ENCODE measurements at places on chromosomes 2 and 18.
A peak's percentile ranks its signal among the peaks of the same experiment; 100 is the strongest.

GRCh38 chr2:10163498-10164486 lies 41.3 kb downstream of the RRM2 start:
- no peak for DNase-seq

GRCh38 chr2:81093031-81093430 lies 788.5 kb upstream of the LRRTM1 start:
- DNase-seq, result no peak

DNA sequence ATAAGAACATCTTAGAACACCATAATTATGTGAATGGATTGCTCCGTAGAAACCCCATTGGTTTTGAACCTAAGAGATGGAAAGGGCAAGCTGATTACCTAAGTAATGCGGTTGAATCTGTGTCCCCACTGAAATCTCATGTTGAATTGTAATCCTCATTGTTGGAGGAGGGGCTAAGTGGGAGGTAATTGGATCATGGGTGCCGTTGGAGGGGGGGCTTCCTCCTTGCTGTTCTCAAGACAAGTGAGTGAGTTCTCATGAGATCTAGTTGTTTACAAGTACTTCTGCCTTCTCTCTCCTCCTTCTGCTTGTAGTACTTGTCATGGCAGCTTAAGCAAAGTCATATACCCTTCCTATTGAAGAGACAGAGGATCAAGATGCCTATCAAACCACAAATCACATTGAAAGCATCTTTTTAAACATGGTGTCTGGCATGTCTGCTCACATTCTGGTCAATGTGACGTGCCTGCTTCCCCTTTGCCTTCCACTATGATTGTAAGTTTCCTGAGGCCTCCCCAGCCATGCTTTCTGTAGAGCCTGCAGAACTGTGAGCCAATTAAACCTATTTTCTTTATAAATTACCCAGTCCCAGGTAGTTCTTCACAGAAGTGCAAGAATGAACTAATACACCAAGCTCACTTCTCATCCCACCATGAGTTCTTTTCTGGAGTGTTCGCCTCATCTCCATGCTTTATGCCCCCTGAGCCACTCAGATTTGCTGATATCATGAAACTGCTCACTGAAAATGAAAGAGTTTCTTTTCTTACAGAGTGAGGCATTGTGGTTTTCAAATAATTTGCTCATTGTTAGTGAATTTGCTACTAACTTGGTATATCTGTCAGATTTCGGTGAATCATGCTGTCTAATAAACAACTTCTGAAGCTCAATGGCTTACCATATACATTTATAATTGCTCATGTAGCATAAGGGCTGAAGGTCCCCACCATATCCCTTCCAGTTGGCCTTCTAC lies 23.6 kb downstream of the KCNE4 start:
- no peak for DNase-seq

DNA sequence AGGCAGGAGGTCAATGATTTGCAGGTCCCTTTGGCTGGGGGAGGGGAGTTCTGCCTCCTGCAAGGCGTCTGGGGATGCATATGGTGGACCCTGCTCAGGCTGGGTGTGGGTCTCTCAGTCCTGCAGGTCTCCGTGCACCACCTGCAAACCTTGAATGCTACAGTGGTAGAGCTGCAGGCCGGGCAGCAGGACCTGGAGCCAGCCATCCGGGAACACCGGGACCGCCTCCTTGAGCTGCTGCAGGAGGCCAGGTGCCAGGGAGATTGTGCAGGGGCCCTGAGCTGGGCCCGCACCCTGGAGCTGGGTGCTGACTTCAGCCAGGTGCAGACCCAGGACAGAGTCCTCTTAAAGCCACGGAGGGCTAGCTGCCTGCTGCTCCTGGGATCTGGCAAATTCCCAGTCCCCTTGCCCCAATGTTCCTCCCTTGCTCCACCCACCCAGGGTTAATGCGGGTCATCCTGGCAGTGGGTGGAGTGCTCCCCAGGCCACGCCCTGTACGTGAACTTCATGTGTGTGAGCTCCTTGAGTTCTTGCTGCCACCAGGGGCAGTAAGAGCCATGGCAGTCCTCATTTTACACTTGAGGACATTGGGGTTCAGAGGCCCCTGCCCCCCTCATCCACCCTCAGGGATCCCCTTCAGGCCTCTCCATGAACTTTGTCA lies 3.1 kb downstream of the PROM2 start:
- no peak for DNase-seq

GRCh38 chr2:19772981-19773380 lies 128.8 kb downstream of the TTC32 start:
- no peak for DNase-seq

GRCh38 chr2:139454251-139454650 lies 674.1 kb upstream of the NXPH2 start:
- no peak for DNase-seq

- peak; percentile 53 for DNase-seq
These were observed 88.6 kb upstream of the BCL11A start for GRCh38 chr2:60641811-60642788.

GRCh38 chr2:202870431-202871299 lies 901 bp downstream of the ICA1L start:
- DNase-seq, result peak; percentile 93

GRCh38 chr2:23294238-23294637 lies 90.7 kb upstream of the KLHL29 start:
- no peak for DNase-seq

GRCh38 chr18:10015941-10016819 lies 102.4 kb downstream of the VAPA start:
- peak; percentile 31 for DNase-seq

DNA sequence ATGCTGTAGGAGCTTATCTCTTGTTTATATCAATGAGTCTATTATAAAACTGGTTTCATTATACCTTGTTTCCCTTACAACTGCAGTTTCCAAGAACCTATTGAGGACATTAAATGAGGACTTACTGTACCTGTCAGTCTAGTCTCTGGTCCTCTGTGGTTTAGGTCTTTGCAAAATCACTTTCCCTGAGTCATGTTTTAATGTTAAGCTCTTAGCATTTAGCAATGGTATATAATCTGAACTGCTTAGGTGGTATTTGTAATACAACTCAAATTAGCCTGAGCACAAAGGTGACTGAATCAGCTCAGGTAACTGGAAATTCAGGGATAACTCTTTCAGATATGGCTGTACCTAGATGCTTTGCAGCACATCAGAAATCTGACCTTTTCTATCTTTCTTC lies 418.3 kb upstream of the SPRED2 start:
- DNase-seq, result no peak

- DNase-seq, result no peak
These were observed 117.3 kb downstream of the MIB1 start for GRCh38 chr18:21857871-21858270.

- no peak for DNase-seq
These were observed 25.8 kb downstream of the ZC3H6 start for GRCh38 chr2:112301171-112301584.

DNA sequence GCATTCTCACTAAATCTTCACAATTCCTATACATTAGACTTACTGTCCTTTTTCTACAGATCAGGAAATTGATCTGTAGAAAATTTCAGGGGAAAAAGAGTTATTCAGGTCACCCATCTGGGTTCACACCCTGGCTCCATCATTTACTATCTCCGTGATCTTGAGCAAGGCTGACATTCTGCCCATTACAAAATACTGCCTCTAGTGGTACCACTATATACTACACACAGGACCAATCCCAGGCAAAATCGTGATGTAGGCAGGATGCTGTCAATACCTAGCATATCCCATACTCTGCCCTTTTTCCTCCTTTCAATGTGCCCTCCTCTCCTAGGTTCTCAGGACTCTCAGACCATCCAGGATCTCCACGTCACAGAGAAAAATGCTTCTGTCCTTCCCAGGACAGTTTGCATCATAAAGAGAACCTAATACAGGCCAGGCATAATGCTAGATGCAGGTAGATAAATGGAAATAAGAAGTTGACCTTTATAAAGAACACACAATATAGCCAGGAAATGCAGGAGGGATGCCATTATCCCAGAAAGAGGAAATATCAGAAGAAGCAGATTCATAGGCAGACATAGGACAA lies 101.9 kb downstream of the CDH20 start:
- DNase-seq, result no peak

DNA sequence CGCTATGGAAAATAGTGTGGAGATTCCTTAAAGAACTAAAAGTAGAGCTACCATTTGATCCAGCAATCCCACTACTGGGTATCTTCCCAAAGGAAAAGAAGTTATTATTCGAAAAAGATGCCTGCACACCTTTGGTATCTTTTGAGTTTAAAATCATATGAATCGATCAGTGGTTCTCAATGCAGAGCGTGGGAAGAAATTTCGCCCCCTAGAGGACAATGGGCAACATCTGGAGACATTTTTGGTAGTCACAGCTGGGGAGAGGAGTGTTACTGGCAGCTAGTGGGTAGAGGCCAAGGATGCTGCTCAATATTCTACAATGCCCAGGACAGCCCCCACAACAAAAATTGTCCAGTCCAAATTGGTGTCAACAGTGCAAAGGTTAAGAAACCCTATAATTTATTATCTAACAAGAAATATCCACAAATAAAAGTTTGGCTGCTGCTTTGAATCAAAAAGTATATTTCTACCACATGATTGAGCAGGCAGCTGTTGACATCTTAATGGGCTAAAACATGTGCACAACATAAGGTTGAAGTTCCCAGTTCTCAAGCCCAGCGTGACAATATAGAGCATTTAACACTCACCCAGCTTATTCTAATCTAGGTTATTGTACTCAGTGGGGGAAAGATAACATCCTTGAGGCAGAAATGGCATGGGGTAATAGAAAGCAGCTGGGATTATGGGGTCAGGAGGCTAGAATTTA lies 425.7 kb downstream of the LRATD1 start:
- no peak for DNase-seq

- no peak for DNase-seq
These were observed 48.9 kb upstream of the MYL1 start for GRCh38 chr2:210363876-210364275.

- no peak for DNase-seq
These were observed 292.0 kb upstream of the CDH2 start for GRCh38 chr18:28468901-28469300.

DNA sequence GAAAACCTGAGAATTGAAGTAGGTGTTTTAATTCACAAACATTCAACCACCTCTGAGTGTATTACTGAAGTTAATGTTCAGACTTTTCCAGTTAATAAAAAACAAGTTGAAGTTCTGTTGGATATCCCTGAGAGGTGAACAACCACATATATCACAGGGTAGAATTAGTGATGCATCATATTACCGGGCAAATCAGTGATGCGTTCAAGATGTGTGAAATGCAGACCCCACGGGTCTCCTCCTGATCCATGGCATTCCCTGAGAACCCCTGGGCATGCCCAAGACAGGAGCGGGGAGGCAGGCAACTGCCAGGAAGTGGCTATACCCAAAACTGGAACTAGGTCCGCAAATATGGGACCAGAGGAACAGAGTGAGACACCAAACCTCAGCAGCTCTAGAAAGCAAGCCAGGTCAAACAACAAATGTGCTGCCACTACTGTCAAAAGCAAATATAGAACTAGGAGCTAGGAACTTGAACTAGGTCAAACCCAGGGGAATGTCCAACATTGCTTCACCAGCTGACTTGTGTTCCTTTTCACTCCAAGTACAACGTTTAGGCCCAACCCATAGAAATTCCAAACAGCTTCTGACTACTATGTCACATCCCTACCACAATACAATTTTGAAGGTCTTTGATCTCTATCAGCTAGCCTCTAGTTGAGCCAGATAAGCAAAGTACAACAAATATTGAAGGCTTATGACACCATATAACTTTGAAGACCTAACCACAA lies 20.2 kb downstream of the PSTPIP2 start:
- no peak for DNase-seq

GRCh38 chr18:75353357-75353756 lies 74.1 kb downstream of the SMIM21 start:
- DNase-seq, result no peak

Measured in COR-L47 (cell line).